ENCODE measurements at places on chromosomes 2 and 18. TPM values are rescaled to one million over a fixed set of nuclear protein-coding genes. Genes with fewer than 3 reads are reported as not detected.

RUFY4 gene
- not detected for total RNA-seq

WDSUB1 gene
- total RNA-seq, result 3.5 TPM

UPP2 gene
- not detected for total RNA-seq

PJVK gene
- total RNA-seq, result 0.64 TPM

RAB11FIP5 gene
- total RNA-seq, result 42.6 TPM

C2orf81 gene
- total RNA-seq, result 9.6 TPM

DAW1 gene
- total RNA-seq, result 4.3 TPM

GRCh38 chr2:68317971-68318913 lies 1.5 kb downstream of the CNRIP1 start:
- DNase-seq, result no peak

GRCh38 chr2:38977047-38977446 lies 87.4 kb downstream of the ARHGEF33 start:
- DNase-seq, result no peak

DNA sequence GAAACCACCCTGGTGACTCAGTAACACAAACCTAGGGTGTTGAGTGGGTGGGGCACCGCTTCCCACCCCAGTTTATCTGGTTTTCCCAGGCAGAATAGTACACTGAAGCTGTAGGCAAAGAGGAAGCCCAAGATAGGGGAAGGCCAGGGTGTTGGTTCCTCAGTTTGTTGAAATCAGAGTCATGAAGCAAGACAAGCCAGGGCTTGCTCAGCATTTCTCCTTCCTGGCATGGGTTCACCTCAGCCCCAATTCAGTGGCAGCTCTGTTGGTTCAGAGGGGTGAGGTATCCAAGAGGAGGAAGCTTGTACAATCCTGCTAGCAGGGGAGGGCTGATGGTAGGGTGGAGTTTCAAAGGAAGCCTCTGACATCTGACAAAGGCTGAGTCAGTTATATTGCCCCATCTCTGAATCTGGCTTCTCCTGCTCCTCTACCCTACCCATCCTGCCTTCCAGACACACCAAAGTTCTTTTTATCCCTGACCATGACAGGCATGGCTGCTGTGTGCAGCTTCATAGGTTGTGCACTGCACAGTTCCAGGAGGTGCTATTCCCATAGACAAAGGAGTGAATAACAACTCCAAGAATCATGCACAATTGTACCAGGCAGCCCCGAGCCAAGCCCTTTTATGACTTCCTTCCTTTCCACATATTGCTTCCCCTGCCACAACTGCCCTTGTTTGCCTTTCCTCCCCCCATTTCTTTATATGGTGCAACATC lies 24.9 kb upstream of the RAB10 start:
- DNase-seq, result peak; percentile 58

- DNase-seq, result no peak
Observed at GRCh38 chr2:238688193-238689153, 159.4 kb upstream of the TWIST2 start.

DNA sequence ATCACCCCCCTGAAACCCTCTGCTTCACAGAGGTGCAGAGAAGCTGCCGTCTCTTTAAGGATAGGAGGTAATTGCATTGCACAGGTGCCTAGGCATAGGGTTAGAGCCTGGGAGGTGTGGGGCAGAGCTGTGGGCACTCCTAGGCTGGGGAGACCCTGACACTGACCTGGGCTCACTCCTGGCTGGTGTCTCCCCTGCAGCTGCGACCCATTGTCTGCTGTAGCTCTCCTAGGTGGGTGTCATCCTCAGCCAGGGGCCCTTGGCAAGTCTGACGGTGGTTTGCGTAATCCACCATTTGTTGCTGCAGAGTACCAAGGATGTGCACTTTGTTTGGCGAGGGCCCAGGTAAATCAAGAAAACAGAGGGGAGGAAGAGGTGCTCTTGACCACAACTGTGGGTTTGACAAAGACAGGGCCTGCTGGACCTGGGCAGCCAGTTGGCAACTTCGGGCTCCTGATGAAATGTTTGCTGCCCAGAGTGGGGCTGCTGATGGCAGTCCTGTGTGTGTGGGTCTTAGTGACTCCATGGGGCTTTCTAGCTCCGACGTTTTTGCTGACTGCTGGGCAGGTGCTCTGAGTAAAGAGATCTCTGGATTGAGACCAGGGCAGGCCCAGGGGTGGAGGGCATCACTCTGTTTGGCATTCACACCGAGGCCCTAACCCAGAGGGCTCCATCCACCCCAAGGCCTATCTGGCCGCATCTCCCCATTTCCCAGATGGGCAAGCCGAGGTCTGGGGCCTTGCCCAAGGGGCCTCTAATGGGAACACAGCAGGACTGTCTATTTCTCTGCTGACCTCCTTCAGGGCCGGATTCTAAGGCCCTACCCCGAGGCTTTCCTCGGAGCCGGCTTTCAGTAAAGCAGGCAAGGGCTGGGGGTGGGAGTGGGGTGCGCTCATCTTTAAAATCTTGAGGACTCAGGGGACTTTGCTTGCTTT lies 67.7 kb downstream of the EDAR start:
- no peak for DNase-seq

DNA sequence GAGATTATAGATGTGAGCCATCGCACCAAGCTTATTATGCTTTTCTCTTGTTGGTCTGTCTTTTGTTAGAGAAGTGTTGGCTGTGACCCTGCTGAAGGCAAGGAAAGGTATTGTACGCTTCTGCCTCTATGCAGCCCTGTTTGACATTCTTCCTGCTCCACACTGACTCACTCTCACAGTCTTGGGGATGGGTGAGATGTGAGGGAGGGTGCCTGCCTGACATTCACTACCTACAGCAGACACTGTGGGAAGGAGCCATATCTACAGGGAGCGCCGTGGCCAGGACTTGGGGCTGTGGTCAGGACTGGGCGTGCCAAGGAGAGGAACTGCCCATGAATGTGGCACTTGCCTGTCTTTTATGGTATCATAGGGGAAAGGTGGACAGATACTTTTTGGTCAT lies 43.9 kb upstream of the FHL2 start:
- DNase-seq, result no peak

DNA sequence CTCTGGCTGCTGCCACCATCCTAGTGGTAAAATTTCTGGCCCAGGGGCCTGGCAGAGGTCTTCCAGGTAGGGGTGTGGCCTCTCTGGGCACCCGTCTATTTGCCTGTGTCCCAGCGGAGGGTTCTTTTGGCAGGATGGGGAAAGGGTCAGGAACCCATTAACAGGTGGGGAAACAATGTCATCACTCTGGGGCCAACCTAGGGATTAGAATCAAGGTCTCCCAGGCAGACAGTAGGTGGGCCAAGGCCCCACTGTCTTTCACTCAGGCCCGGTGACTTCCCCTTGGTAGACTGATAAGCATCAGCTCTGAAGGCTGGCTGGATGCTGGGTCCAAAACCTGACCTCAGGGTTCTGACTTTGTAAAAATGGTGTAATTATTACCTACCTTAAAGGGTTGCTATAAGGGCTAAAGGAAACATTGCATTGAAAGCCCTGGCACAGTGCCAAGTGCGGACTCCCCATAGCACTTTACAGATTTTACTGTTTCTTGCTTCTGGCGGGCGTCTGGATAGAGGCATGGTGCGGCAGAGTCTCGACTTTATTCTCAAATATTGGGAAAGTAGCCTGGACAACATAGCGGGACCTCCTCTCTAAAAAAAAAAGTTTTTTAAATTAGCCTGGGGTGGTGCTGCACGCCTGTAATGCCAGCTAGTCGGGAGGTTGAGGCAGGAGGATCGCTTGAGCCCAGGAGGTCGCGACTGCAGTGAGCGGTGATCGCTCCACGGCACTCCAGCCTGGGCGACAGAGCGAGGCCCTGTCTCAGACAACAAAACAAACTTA lies 2.2 kb downstream of the LBX2 start:
- no peak for DNase-seq

DNA sequence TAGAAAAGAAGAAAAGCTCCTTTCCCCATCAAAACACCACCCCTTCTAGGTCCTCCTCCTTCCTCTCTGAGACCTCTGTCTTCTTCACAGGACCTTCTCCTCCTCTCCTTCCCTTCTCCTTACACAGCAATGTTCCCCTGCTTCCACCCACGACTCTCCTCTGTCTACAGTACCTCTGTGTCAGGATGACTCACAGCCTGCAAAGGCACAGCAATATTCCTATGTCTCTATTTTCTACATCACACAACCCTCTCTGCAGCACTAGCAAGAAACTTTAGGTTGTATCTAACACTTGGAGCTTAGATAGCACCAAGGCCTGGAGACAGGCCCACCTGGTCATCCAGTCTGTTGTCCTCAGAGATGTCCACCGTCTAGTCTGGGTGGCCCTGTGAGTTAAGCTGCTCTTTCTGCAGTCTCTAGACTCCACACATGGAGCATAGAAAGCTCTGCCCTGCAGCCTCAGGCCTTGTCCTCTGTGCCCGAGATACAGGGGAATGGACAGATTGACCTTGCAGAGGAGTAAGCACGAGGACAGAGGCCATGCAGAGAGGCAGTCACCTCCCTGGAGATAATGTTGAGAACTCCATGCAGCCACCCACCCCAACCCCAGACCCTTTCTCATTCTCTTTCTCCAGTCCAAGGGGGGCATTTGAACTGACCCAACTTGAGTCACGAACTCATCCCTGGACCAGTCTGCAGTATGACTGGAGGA lies 212.0 kb downstream of the TNS1 start:
- no peak for DNase-seq

GRCh38 chr18:42051411-42051810 lies 96.4 kb downstream of the PIK3C3 start:
- no peak for DNase-seq

- no peak for DNase-seq
Observed at GRCh38 chr2:241228860-241229516, 40.5 kb downstream of the ANO7 start.

DNA sequence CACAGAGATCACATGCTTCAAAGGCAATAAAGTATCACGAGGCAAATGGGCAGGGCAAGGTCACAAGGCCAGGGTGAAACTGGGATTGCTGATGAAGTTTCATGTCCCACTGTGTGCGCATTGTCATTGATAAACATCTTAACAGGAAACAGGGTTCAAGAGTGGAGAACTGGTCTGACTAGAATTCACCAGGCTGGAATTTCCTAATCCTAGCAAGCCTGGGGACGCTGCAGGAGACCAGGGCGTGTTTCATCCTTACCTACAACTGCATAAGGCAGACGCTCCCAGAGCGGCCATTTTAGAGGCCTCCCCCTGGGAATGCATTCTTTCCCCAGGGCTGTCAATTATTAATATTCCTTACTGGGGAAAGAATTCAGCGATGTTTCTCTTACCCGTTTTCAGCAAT lies 33.2 kb downstream of the PTPN4 start:
- no peak for DNase-seq

DNA sequence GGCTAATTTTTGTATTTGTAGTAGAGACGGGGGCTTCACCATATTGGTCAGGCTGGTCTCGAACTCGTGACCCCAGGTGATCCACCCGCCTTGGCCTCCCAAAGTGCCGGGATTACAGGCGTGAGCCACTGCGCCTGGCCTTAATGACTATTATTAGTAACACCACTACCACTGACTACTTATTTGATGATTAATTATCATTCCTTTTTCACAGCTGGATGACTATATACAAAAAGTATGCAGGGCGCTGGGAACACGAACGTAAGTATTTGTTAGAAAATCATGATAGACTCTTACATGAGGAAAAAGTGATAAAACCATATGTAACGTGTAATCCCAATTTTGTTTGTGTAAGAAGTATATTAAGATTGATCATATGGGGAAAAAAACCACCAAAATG lies 21.6 kb downstream of the DARS1 start:
- no peak for DNase-seq

DNA sequence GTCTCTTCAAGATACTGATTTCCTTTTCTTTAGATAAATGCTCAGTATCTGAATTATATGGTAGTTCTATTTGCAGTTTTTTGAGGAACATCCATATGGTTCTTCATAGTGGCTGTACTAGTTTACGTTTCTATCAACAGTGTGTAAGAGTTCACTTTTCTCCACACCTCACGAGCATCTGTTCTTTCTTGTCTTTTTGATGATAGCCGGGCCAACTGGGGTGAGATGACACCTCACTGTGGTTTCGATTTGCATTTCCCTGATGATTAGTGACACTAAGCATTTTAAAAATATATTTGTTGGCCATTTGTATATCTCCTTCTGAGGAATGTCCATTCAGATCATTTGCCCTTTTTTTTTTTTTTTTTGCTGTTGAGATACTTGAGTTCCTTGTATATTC lies 458.8 kb downstream of the SETBP1 start:
- no peak for DNase-seq

DNA sequence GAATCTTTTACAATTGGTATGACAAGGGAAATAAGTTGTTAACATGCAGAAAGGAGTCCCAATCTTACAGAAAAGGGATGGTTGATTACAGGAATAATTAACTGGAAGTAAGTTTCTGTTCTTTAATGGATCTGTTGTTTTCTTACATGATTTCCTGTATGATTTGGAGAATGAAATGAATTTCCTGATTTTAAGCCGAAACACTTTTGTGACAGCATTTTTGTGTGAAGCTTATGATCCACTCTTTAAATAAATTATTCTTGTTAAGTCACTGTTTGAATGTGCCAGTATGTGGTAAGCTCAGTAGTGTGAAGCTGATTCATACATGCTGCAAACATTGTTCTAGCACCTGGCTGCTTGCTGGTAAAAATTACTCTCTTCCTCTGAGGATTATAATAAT lies 516.2 kb downstream of the DCDC2C start:
- no peak for DNase-seq

DNA sequence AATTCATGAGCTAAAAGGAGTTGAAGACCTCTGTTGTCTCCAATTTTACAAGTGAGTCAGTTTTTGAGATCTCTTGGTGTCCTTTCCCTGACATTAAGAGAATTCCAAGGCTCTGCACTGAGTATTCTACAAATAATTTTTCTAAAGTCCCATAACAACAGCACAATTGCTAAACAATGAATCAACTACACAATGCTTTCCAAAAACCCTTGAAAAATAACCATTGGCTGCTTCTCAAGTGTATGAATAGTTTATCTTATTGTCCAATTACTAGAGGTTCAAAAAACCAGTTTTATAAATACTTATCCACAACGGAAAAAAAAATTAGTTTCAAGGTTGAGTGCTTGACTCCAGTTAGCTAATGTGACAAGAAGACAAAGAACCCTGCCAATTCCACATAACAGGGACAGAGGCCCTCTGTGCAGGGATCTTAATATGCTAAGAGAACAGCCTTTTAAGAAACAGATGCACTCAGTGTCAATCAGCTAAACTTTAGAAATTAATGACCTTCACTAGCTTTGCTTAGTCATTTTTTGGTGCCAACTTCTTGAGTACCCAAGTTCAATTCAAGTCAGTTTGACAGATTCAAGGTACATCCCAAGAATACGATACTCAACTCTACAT lies 266.6 kb upstream of the CYP26B1 start:
- no peak for DNase-seq

DNA sequence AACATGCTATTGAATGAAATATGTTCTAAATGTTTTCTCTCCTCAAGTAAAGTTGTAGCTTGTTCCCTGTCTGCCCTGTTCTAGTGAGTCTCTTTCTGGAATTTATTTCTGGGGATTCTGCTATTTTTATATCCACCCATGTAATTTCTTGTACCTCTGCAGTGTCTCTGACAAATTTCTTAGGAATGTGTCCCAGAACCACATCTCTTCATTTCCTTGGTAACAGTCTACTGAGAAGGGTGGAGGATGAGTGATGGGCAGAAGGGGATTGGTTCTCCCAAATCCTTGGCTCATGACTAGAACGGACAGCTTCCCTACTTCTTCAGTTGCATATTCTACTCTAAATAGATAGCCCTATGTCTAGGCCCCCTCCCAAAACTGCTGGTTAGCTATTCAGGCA lies 490.6 kb upstream of the LINC00305 start:
- no peak for DNase-seq

- no peak for DNase-seq
Observed at GRCh38 chr2:195395362-195395761, 261.7 kb upstream of the SLC39A10 start.

- DNase-seq, result no peak
Observed at GRCh38 chr2:171762879-171763573, 75.8 kb downstream of the DYNC1I2 start.

GRCh38 chr2:200593905-200594304 lies 8.1 kb downstream of the AOX1 start:
- no peak for DNase-seq
